ENCODE measurements at places on chromosomes 1 and 21. TPM values are rescaled to one million over a fixed set of nuclear protein-coding genes. Genes with fewer than 3 reads are reported as not detected.

Gene OPRD1
- 2.2 TPM for total RNA-seq

DNA sequence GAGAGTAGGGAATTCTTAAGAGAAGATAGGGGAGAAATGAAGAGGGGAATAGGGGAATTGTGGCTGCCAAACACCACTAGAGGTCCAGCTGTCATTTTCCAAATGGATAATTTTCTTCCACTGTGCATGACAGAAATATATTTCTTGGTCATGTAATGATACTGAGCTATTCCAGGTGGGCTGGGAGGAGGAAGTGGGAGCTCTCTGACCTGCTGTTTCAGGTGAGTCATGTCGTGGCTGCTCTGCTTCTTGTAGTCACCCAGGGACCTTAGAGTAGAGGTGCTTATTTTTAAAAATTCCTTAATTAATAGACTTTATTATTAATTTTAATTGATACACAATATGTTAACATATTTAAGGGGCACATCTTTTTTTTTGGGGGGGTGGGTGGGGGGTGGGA is 11.9 kb downstream of the PDE4B start:
- H3K4me1 ChIP-seq: no peaks in the 10 kb centered on the region
- H3K27ac ChIP-seq: no peak overlapping the region
- no peak for DNase-seq
- H3K36me3 ChIP-seq: no peaks in the 10 kb centered on the region
- no peak overlapping the region for H3K4me3 ChIP-seq

DNA sequence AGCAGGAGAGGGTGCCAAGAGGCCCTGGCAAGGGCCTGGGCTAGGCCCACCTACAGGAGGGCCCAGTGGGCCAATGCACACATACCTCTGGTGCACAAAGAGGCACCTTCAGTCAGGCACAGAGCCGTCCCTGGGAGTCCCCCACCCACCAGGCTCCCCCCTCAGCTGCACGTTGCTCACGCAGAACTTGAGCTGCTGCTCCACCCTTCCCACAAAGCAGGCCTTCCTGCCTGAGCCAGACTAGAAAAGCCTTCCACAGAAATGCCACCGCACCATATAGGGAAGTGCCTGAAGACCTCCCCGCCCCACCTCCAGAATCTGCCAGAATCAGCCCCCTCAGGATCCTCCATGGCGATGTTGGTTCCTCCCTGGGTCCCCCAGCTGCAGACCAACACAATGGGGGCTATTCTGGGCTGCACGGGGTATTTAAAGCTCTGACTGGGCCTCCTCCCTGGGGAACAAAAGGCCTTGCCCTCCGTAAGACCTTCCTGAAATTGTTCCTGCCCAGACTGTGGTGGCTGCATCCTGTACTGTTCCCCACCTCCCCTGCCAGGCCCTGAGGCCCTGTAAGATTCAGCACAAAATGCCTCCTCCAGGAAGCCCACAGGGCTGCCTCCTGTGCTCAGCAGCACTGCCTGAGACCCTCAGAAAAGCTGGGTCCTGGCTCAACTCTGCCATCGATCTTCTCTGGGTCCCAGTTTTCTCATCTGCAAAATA is 27.2 kb downstream of the HSPG2 start:
- H3K27ac ChIP-seq: peak overlapping the region; percentile 82
- DNase-seq: no peak
- no peaks in the 10 kb centered on the region for H3K36me3 ChIP-seq
- H3K4me1 ChIP-seq: peaks cover 100% of the 10 kb centered on the region

GRCh38 chr1:47562799-47563198 is 125.0 kb downstream of the FOXD2 start:
- no peak overlapping the region for H3K4me3 ChIP-seq
- no peaks in the 10 kb centered on the region for H3K36me3 ChIP-seq
- no peak for DNase-seq
- peaks cover 5% of the 10 kb centered on the region for H3K4me1 ChIP-seq
- no peaks in the 10 kb centered on the region for H3K27me3 ChIP-seq
- no peak overlapping the region for H3K27ac ChIP-seq

Gene CFAP141
- total RNA-seq: not detected

Gene MYOC
- total RNA-seq: 19.4 TPM

Gene F13B
- total RNA-seq: not detected

Gene ARHGAP30
- total RNA-seq: 14.5 TPM

- no peak for DNase-seq
- no peaks in the 10 kb centered on the region for H3K27me3 ChIP-seq
- H3K27ac ChIP-seq: no peak overlapping the region
- no peaks in the 10 kb centered on the region for H3K4me1 ChIP-seq
Measured at GRCh38 chr1:199242147-199242546, 603.3 kb downstream of the PTPRC start.

Gene UFC1
- total RNA-seq: 61.1 TPM

GRCh38 chr1:99648107-99648506 is 2.2 kb downstream of the PALMD start:
- peak overlapping the region; percentile 44 for H3K4me3 ChIP-seq
- H3K4me1 ChIP-seq: peaks cover 38% of the 10 kb centered on the region
- no peaks in the 10 kb centered on the region for H3K27me3 ChIP-seq
- peak overlapping the region; percentile 64 for H3K27ac ChIP-seq
- H3K36me3 ChIP-seq: no peaks in the 10 kb centered on the region
- no peak for DNase-seq

Gene TMCO1
- total RNA-seq: 33.1 TPM

DNA sequence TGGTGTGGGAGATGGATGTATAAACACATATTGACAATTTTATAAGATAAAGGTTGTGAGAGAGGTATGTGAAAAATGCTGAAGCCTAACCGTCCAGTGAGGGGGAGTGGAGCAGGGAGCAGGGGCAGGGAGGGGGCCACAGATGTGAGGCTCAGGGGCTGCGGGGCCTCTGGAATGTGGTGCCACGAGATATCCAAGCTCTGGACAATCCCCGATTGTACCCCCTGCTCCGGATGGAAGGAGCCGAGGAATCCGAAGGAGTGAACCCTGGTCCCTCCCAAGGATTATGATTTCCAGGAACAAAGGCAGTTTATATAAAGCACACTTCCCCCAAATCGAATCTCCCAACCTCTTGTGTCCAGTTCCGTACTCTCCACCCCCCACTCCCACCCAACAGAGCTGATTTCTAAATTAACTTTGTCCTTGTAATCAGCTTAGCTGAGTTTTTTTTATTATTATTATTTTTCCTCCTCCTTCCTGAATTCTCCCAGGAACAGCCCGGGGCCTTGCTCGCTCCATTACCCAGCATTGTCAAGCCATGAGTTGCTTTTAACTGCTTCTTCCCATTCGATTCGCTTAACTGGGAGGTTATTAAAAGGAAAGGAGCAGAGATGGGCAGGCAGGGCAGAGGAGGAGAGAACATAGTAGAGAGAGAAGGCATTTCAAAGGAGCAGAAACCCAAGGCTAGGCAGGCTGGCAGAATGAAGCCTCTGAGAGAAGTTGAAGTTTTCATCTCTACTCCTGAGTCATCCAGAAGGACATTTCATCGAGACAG is 9.4 kb downstream of the KIRREL1 start:
- no peaks in the 10 kb centered on the region for H3K36me3 ChIP-seq
- H3K27ac ChIP-seq: peak overlapping the region; percentile 97
- H3K4me1 ChIP-seq: peaks cover 99% of the 10 kb centered on the region
- H3K27me3 ChIP-seq: no peaks in the 10 kb centered on the region
- H3K4me3 ChIP-seq: no peak overlapping the region
- no peak for DNase-seq

Gene C1orf87
- total RNA-seq: not detected

Gene MNDA
- total RNA-seq: 3.2 TPM

Gene GJA5
- total RNA-seq: 11.5 TPM

Gene PERM1
- total RNA-seq: not detected

DNA sequence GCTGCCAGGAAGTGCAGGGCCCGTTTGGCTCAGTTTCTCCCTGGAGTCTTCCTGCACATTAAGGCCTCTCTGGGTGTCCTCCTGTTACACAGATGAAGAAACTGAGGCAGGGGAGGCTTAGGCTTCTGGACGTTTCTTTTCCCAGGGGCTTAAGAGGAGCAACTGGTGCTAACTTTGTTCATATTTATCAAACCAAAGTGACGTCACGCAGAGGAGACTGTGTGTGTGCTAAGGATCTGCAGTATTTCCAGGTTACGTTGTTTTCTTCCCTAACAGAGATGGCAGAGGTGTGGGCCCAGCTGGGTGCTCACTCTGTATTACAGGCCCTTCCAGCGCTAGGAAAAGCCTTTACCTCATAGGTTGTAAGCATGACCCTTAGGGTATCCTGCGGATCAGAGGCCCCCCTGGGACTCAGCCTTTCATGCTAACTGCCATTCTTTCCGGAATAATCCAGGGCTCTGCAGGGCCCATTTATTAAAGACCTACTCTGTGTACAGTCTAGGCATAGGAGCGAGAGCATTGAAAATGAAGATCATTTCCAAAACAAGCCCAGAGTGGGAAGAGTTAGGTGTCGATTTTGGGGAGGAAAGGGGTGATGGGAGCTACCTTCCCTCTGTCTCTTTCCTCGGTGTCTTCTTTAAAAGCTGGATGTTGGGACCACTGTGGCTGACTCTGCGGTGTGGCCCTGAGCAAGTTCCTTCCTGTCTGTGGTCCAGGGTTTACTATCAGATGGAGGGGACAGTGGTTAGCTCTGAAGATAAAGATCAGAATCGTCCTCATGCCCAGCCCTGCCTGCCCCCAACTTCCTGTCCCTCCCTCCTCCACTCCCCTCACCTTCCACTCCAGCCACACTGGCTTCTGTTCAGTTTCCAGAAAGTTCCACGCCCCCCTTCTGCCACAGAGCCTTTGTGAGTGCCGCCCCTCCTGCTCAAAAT is 4.6 kb downstream of the AGTRAP start:
- no peaks in the 10 kb centered on the region for H3K27me3 ChIP-seq
- H3K4me1 ChIP-seq: peaks cover 43% of the 10 kb centered on the region
- no peaks in the 10 kb centered on the region for H3K36me3 ChIP-seq
- H3K4me3 ChIP-seq: no peak overlapping the region
- H3K27ac ChIP-seq: no peak overlapping the region

DNA sequence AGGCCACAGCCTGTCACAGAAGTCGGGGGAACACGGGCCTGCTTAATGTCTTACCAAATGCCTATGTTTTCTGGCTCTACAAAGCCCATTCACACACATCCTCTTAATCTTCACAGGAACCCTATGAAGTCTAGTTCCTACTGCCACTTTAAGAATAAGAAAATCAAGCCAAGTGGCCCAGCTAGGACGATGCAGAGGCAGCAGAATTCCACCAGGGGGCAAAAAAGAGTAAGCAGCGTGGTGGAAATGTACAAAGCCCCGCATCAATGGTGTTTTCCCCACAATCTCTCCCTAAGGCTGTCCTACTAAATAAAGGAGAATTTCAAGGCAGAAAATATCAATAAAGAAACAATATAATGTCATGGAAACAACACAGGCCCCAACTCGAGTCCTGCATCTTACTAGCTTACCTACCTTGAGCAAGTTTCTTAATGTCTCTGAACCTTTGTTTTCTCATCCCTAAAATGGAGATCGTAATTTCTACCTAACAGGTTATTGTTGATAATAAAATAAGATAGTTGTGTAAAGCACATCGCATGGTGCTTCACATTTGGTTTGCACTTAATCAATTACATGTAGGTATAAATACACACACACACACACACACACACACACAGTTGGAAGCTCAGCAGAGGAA is 21.4 kb downstream of the SEC16B start:
- no peak for DNase-seq
- no peaks in the 10 kb centered on the region for H3K27me3 ChIP-seq
- no peaks in the 10 kb centered on the region for H3K36me3 ChIP-seq
- peaks cover 13% of the 10 kb centered on the region for H3K4me1 ChIP-seq
- H3K27ac ChIP-seq: no peak overlapping the region

DNA sequence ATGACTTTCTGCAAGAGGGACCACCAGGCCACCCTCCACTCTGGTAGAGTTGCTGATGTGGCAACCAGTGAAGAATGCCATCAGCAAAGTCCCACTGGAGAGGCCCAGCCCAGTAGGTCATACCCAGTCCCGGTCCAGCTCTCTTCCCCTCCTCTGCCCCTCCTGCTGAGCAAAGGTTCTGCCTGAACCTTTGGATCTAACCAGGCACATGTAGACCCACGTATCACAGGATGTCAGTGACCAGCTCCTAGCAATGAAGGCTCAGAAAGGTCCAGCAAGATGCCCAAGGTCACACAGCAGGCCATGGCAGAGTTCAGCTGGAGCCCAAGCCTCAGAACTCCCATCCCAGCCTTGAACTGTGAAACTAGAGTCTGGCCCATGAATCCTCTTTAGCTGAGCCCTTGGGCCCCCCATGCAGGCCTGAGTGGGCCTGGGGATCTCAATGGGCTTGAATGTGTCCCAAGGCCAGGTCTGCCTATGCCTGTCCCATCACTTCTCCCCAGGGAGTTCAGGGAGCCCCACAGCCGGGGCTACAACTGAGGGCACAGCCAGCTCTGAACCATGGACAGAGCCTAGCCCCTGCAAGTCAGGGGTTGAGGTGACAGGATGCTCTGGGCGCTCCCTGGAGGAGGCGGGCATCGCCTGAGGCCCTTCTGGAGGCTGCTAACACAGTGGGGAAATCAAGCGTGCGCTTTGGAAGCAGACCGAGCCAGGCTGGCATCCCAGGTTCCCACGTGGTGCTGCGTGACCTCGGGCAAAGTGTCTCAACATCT is 21.4 kb upstream of the PADI1 start:
- no peaks in the 10 kb centered on the region for H3K36me3 ChIP-seq
- no peak overlapping the region for H3K27ac ChIP-seq
- peaks cover 8% of the 10 kb centered on the region for H3K4me1 ChIP-seq
- no peaks in the 10 kb centered on the region for H3K27me3 ChIP-seq
- peak; percentile 79 for DNase-seq

Gene HSD11B1
- 18.7 TPM for total RNA-seq

DNA sequence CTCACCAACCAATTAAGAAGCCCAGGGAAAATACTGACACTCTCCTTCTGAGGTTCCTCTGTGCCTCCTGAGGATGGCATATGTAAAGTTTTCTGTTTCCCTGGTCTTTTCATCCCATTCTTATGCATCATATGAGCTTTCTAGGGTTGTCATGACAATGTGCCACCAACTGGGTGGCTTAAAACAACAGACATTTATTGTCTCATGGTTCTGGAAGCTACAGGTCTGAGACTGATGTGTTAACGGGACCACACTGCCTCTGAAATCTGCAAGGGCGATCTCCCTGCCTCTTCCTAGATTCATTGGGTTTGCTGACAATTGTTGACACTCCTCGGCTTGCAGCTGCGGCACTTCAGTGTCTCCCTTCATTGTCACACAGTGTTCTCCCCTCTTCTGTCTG is 308.4 kb downstream of the RGS7 start:
- no peak for DNase-seq
- H3K27ac ChIP-seq: no peak overlapping the region
- H3K27me3 ChIP-seq: no peaks in the 10 kb centered on the region
- H3K4me3 ChIP-seq: no peak overlapping the region
- H3K4me1 ChIP-seq: no peaks in the 10 kb centered on the region

Gene HPCA
- not detected for total RNA-seq

Gene LRRC7
- not detected for total RNA-seq

DNA sequence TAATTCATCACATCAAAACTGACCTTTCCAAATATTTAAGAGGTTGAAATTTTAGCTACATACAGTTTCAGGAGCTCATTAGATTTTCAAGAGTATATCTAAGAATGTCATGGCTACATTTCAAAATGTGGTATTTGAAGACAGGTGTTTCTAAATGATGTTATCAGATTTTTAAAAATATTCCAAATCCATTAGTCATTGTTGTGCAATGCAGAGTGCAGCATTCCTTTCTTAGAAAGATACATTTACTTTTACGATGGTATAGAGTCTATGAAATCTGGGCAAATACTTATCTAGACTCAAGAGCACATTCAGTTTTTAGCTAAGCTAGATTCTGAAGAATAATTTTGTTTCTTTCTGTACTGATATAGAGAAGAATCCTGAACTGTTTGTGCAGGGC is 230.3 kb downstream of the CHRM3 start:
- no peak overlapping the region for H3K4me3 ChIP-seq
- DNase-seq: no peak
- H3K4me1 ChIP-seq: no peaks in the 10 kb centered on the region
- no peaks in the 10 kb centered on the region for H3K36me3 ChIP-seq

GRCh38 chr1:89822109-89822962 is 1.5 kb downstream of the LRRC8D start:
- DNase-seq: no peak
- peak overlapping the region; percentile 91 for H3K4me3 ChIP-seq
- peak overlapping the region; percentile 42 for H3K27ac ChIP-seq
- no peaks in the 10 kb centered on the region for H3K36me3 ChIP-seq
- H3K4me1 ChIP-seq: peaks cover 16% of the 10 kb centered on the region

Data from vagina (tissue), 2 donors.